NK-92 treated with Interleukin-12 subunit alpha and Interleukin-12 subunit beta, amount 100 ng/mL, for 24 hours (cell line): ENCODE measurements at places on chromosomes 4 and X.

GRCh38 chr4:128782076-128782715 lies 27.3 kb upstream of the JADE1 start:
- no peak for DNase-seq

DNA sequence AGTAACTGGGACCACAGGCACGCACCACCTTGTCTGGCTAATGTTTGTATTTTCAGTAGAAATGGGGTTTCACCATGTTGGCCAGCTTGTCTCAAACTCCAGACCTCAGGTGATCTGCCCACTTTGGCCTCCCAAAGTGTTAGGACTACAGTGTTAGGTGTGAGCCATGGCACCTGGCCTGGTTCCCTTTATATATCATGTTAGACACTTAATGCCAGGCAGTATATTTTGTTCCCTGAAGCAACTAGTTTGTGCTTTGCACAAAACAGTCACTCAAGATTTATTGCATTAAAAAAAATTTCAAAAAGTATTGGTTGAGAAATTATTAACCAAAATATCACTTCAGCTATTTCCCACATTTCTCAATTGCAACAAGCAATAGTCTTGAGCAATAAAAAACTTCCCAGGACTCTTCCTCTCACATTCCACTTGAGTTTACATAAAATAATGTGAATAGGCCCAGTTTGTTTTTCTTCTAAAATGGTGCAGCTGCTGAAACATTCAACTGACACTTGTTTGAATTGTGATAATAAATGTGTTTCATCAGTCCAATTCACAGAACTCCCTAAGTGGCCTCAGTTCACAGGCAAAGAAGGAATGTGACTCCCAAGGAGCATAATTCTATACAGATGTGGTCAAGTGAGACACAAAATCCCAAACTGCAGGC lies 22.7 kb downstream of the CXCL1 start:
- DNase-seq: no peak

DNA sequence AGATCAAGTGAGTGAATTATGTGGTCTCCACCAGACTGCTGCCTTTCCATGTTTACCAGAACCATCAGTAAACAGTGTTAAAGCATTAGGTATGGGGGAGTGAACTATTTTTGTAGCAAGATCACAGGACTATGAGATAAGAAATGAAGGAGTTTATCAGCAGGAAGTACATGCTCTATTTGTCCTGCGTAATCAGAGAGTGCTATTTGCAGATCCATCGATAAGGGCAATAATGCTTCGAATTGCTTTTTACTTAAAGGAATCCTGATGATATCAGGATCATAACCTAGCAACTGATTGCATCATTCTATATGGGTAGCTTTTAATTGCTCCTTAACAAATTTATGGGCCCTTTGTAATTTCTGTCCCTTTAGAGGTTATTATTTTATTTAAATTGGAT lies 57.1 kb downstream of the RBM46 start:
- DNase-seq: no peak

DNA sequence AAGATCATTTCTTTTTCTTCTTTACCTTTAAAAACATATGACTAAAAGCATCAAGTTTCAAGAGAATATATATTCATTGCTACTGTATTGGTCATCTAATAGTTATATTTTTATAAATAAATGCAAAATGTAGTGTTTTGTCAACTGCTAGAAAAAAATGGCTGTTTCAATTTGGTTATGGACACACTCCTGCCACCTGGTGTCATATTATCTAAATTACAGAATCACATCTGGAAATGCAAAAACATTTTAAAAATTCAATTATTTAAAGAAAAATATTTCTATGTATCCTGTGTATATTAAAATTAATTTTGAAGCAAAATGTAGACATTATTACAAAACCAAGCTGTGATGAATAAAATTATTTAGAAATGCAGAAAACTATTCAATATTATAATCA lies 329.4 kb upstream of the PCDH18 start:
- DNase-seq: no peak

DNA sequence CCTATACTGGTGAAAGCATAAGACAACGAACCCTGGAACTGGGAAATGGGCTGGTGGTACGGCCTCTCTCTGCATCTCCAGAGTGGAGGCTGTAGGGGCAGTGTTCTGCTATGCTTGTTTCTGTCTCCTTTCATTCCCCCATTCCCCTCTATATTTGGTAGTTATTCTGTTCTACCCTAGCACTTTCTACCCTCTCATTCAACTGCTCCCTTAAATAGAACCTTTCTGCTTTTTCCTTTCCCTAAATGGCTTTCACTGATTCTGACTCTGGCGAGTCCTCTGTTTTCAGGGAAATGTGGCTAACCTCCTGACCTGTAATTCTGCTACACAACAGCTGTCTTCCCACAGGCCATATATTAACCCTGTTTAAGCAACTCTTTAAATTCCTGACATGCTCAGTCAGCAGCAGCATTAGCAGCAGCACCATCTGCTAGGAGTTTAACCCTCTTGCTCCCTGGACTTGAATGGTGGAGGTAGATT lies 94.2 kb downstream of the CXCL13 start:
- DNase-seq: no peak
